ENCODE measurements at places on chromosomes 7 and 10.

GRCh38 chr7:147304376-147304775, 1187.8 kb downstream of the CNTNAP2 start:
- DNase-seq: no peak

DNA sequence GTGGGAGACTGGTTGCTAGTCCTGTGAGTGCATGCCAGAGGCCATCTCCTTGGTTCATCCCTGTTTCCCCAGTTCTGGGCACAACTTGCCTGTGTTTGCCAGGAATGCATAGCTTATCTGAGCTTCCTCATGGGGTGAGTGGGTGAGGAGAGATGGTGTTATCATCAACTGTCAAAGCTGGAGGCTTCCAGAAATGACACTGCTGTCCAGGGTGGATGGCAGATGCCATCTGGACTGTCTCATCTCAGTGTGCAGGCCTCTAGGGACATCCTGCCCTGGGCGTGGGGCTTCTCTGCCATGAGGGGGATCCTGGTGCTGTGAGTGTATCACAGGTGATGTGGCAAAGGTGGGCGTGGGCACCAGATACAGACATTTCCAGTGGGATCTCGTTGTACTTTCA, 328.6 kb downstream of the DPP6 start:
- no peak for DNase-seq

DNA sequence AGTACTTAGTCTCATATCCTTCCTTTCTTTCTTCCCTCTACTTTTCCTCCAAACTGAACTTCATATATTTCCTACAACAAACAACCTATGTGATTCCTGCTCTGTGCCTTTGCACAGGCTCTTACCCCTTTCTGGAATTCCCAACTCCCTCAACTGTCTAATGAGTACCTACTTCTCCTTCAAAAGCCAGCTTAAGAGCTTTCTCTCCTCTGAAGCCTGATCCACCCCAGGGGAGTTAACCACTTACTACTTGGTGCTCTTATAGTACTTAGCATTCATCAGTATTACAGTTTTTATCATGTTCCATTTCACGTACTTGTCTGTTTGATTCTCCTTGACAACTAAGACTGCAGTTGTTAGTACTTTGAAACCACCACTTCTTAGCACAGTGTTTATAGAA, 246.1 kb downstream of the LRRTM3 start:
- no peak for DNase-seq

GRCh38 chr7:36784991-36785940, 61.0 kb upstream of the AOAH start:
- peak; percentile 100 for DNase-seq

DNA sequence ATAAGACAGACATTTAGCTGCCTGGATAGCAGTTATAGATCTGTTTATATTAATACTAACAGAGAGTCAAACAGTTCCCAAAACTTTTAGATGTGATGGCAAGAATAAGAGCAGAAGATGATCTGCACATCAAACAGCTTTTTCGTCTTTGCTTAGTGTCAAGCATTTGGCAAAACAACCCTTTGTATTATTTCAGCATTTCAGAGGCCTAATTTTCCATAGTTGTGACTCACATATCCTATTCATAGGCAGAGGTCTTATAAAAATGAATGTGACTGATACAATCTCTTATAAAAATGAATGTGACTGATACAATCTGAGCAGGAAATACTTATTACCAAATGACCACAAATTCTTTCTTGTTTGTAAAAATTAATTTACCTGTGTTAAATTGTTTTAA, 71.2 kb downstream of the LRRTM3 start:
- DNase-seq: no peak

Data from Kasumi-1 (cell line).